Progenitor cell of endocrine pancreas (in vitro differentiated cells): ENCODE measurements at places on chromosomes 6 and 20.

DNA sequence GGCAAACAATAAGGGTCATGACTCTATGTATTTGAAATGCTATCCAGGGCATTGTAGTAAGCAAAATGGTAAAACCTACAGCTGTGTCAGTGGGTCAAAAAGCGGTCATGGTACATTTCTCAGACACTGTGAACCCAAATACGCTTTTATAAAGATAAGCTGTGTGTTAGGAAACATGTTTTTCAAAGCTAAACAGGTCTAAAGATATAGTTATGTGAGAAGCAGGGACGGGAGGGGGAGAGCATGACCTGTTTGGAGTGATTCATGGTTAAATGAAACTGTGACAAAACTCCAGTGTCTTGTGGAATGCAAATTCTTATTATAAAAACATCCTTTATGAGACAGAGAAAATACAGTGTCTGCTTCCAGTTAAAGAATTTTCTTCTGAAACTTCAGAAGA lies 205.4 kb upstream of the BMP2 start:
- DNase-seq = no peak

GRCh38 chr20:25339608-25340007 lies 51.0 kb downstream of the ABHD12 start:
- no peak for DNase-seq

GRCh38 chr20:62766071-62766450 lies 30.2 kb upstream of the MRGBP start:
- no peak for DNase-seq

GRCh38 chr6:154528310-154528915 lies 17.9 kb upstream of the CNKSR3 start:
- no peak for DNase-seq

GRCh38 chr6:163764565-163764964 lies 350.0 kb downstream of the QKI start:
- no peak for DNase-seq

DNA sequence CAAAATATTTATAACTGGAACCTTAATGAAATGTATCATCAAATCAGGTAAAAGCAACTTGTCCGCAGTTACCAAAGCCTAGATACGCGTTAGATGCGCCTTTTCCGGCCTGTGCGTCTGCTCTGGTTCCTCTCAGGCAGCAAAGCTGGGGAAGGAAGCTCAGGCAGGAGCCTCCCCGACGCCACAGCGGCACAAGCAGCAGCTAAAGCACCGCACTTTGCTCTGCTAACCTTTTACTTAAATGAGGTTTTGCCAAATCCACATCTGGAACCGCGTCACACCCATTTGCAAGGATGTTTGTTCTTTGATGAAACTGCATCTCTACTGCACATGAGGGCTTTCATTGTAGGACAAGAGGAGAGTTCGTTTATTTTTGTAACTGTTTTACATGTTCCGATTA lies 36.8 kb downstream of the THBS2 start:
- no peak for DNase-seq

DNA sequence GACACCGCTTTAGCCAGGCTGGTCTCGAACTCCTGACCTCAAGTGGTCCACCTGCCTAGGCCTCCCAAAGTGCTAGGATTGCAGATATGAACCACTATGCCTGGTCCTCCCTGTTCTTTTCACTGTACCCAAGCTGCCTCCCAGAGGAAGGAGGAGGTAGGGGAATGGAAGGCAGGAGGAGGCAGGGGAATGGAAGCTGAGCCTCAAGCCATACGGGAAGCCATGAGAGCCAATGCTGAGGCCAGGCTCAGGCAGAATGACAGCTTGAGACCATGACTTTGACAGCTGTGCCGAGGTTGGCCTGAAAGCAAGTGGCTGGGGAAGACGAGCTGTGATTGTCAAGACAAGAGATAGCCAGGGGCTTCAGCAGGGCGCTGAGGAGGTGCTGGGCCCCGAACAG lies 13.6 kb upstream of the ZNF335 start:
- no peak for DNase-seq

GRCh38 chr20:33650111-33650752 lies 11.9 kb upstream of the C20orf144 start:
- no peak for DNase-seq

GRCh38 chr20:32064667-32065066 lies 12.6 kb downstream of the HCK start:
- DNase-seq = no peak

DNA sequence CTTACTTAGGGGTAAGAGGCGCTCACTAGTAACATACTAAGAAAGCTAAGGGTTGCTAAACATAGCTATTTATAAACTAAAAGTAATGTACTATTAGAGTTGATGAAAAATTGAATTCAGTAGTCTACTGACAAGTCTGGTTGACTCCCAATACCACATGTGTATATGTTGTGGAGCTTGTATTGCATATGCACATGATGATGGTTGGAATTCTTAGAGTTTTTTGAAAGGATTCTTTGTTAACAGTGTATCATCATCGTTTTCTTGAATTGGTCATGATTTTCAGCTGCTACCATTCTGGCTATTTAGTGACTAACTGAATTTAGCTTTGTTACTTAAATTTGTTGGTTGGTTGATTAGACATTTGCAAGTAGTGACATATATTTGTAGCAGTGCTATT lies 27.2 kb downstream of the ABRACL start:
- DNase-seq = no peak

DNA sequence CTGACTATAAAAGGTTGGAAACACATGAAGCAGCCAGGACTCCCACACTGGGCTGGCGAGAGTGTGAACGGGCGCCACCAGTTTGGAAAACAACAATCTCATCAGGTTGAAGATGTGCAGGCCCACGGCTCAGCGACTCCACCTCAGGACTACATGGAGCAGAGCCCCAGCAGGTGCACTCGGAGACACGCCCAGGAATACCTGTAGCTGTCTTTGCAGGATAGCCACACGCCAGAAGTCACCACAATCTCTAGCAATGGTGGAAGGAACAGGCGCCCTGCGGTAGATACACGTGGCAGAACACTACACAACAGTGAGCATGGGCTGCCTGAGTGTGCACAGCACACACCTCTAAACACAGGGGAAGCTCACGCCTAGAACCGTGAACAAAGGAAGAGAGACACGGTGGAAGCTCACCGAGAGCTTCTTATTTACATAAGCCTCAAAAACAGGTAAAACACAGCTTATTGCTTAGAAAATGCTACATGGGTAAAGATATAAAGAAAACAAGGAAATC lies 28.7 kb upstream of the RPS6KA2 start:
- no peak for DNase-seq

- DNase-seq = no peak
Observed at GRCh38 chr20:62548471-62548870, 72.7 kb upstream of the GATA5 start.

DNA sequence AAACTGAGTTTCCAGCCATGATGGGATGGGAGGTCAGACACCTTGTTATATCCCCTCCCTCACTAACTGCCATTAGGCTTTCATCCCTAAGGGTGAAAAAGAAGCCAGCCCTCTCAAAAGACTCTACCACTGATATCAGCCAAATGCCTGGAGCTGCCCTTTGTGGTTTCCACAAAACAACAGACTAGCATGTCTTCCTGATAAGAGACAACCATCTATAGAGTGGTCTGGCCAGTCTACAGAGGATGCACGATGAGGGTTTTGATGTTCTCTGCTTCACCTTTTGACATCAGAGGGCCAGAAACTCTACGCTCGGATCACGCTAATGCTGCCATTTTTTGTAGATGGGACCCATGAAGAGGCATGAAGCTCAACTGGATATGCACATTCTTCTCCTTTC lies 61.7 kb upstream of the ARHGAP18 start:
- DNase-seq = no peak

DNA sequence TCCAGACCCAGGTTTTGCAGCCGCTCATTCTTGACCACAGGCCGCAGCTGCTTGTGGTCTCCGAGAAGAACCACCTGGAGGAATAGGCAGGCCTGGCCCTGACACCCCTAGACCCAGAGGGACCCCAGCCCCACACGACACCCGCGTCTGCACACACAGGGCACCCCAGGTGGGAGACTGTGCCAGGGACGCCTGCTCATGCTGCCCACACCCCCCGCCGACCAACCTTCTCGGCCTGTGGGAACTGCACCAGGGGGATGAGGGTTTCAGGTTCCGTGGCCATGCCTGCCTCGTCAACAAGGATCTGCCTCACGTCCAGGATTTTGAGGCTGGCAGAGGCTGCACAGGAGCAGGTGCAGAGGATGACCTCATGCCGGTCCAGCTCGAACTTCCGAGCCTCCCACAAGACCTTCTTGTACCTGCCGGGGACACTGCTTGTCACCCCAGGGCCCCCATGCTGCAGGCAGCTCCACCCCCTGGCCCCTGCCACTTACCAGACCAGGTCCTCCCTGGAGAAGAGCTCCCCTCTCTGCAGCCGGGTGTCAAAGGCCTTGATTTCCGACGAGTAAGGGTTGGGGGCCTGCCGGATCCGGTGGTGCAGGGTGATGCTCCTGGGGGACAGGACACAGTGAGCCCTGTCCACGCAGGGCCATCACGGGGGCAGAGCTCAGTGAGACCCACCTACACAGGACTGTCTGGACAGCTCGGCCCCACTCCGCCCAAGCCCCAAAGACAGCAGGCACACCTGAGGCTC lies 7.1 kb downstream of the FNDC11 start:
- DNase-seq = no peak

GRCh38 chr20:63968928-63969760 lies 586 bp downstream of the ZNF512B start:
- peak; percentile 9 for DNase-seq

DNA sequence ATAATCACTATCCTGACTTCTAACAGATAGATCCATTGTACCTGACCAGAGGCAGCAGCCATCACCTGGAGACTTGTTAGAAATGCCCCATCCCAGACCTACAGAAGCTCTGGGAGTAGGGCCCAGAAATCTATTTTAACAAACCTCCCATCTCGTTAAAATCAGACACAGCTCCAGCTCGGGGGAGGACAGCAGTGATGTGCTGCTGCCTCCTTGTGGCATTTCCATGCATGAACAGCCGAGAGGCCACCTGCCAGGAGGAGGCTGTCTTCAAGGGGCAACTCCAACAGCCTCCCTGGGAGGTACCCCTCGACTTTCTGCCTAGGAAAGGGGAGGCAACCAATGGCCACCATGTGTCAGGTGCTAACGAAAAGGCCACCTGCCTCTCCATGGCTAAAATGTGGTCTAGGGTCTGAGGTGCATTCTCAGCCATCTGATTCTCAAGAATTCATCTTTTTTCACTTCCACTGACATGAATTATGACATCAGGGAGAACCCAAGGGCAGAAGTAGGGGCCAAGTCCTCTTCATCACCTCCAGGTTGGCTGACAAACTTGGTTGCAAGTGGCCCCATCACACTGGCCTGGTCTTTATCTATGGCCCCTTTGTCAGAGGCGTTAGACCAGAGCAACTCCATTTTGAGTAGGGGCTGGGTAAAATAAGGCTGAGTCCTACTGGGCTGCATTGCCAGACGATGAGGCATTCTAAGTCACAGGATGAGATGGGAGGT lies 12.2 kb upstream of the KCNK15 start:
- DNase-seq = peak; percentile 46
